Activated T-helper 2 cell treated with anti-CD3 and anti-CD28 coated beads, Interferon-gamma antibody, Interleukin-2, Interleukin-4, amounts not matched to agents 10 μg/mL and 5 μg/mL and 100 μg/mL, durations not matched to agents 14 hours and 24 hours and 36 hours (primary cell): ENCODE measurements at places on chromosomes 16 and 17. TPM values are rescaled to one million over a fixed set of nuclear protein-coding genes. Genes with fewer than 3 reads are reported as not detected.

The MPV17L gene
- total RNA-seq, result 0.02 and 0.09 TPM in 2 replicates

The ACE gene
- total RNA-seq, result not detected in 2 replicates

The KRTAP4-4 gene
- not detected in 2 replicates for total RNA-seq

The RAPGEFL1 gene
- total RNA-seq, result 11.6 and 12.3 TPM in 2 replicates

The ZPBP2 gene
- total RNA-seq, result not detected in 2 replicates

The CDRT15L2 gene
- total RNA-seq, result not detected in 2 replicates

The ATAD5 gene
- total RNA-seq, result 24.6 and 26.8 TPM in 2 replicates

The MED1 gene
- total RNA-seq, result 63.7 and 64.1 TPM in 2 replicates

The EME1 gene
- 26.8 and 28.6 TPM in 2 replicates for total RNA-seq

The TNP2 gene
- not detected in 2 replicates for total RNA-seq

The GPR142 gene
- not detected in 2 replicates for total RNA-seq

The SLC38A8 gene
- 0.28 TPM in 1 of 2 replicates, not detected in the other for total RNA-seq

The SLFN14 gene
- total RNA-seq, result not detected in 2 replicates

The MYH2 gene
- total RNA-seq, result not detected in 2 replicates

The TBC1D3I gene
- total RNA-seq, result 1.1 and 1.2 TPM in 2 replicates

The SMIM5 gene
- total RNA-seq, result 0.09 and 0.16 TPM in 2 replicates

The HLF gene
- total RNA-seq, result 4.5 and 5.1 TPM in 2 replicates

The CHST4 gene
- total RNA-seq, result 0.09 TPM in 1 of 2 replicates, not detected in the other
